ENCODE measurements at places on chromosomes 3 and 15.

DNA sequence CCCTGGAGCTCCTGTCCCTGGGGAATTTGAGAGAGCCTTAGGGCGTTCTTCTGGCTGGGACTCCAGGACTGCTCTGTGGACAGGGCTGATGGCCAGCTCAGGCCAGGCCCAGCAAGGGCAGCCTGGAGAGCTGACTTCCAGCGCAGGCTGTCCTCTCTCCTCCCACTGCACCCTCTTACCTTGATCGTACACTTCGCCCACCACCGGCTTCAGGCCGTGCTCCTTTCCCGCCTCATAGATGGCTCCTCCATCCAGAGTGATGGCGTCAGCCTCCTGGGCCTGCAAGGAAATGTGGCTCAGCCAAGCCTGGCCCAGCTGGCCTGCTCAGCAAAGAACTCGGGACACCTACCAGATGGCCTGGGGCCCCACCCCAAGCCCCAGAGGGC is 3.1 kb downstream of the MELTF start:
- no peak for DNase-seq

GRCh38 chr3:71978150-71978721 is 193.3 kb upstream of the PROK2 start:
- no peak for DNase-seq

DNA sequence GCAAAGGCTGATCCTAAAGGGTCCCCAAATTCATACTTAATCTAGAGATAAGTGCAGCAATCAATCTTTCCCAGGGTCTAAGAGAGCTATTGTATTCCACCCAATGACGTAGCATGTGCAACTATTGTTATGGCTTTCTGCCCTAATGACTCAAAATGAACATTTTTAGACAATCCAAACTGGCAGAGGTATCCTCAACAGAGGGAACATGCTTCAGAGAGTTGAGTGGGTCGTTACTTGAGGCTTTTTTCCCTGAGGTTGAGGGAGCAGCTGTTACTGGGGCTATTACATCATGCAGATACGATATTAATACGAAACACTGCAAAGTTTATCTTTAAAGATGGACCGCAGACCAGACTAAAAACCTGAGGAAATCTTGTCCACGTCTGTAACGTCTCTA is 278.3 kb upstream of the WNT5A start:
- no peak for DNase-seq

- DNase-seq, result no peak
Measured at GRCh38 chr3:98875535-98875934, 26.0 kb downstream of the DCBLD2 start.

DNA sequence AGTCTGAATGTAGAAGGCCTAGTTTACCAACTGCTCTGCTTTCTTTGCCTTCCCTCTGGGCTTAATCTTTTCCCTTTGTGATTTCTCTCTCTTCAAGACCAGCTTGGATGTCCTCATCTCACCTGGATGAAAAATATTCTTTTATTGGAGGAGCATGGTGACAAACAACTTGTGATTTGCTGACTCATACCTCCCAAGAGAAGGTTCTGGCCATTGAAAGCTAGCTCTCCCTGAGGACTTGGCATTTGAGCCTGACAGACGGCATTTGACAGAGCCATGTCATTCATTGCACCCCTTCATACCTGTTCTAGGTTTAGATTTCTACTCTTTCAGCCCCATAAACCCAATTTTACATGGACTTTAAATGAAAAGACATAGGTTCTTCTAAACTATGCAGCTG is 33.3 kb downstream of the ATG7 start:
- no peak for DNase-seq

DNA sequence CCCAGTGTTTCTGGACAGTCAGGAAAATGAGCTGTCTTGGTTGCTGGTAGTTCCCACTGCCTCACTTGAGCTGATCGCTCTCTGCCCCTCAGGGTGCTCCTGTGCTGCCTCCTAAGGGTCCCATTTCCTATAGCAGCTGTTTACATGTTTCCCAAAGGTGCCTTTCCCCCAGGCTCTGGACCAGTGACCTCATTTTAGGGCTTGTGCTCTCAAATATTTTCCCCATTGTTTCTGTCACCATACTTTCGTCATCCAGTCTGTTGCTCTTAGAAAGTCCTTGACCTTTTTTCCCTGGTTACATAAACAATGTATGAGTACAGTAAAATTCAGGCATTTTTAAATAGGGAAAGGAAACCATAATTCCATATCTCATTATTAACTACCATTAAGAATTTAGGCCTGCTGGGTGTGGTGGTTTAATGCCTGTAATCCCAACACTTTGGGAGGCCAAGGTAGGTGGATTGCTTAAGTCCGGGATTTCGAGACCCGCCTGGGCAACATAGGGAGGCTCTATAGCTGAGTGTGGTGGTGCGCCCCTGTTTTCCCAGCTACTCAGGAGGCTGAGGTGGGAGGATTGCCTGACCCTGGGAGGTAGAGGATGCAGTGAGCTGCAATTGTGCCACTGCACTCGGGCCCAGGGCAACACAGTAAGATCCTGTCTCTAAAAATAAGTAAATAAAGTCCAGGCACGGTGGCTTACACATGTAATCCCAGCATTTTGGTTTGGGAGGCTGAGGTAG is 11.7 kb downstream of the RAD54L2 start:
- no peak for DNase-seq

DNA sequence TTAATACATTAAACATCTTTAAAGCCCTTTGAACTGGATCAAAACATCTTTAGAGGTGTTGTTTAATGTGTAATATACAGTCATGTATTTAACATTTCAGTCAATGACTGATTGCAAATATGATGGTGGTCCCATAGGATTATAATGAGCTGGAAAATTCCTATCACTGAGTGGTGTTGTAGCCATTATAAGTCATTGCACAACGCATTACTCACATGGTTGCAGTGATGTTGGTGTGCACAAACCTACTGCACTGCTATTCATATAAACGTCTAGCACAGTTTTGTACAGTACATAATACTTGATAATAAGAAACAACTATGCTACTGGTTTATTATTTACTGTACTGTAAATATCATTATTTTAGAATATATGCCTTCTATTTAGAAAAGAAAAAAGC is 75.6 kb downstream of the DTWD1 start:
- DNase-seq, result no peak

DNA sequence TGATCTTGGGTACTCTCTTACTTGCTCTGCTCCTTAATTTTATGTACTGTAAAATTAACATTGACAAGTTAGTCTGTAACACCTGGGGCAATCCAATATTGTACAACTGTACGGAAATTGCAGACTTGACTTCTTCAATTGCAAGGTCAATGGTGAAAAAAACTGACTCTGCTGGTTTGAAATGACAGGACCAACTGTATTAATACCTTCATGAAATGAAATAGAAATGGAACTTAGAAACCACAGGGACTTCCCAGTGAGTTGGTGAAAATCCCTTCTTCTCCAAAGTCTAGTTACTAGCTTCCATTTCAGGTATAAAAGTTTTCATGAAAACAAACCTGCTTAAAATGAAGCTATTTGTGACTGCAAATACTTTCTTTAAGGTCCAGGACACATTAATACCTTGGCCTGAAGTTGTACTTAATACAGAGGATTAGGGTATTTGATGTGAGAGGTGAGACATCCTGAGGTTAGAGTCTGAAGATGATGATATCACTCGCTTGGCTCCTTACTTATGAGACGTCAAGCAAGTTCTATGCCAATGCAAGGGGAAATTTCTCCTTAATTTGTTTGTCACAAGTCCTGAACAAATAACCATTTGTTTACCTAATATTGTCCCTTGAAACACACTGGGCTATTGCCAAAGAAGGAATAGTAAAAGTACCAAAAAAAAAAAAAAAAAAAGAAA is 226.2 kb upstream of the TP63 start:
- DNase-seq, result no peak

DNA sequence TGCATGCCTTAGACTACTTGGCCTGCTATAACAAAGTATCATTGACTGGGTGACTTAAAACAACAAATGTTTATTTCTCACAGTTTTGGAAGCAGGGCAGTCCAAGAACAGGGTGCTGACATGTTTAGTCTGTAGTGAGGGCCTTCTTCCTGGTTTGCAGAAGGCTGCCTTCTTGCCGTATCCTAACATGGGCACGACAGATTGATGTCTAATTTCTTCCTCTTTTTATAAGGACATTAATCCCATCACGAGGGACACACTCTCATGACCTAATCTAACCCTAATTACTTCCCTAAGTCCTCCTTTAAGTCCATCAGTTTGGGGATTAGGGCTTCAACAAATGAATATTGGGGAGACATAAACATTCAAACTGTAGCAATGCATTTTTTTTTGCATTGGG is 10.9 kb upstream of the GOLGA8B start:
- no peak for DNase-seq

GRCh38 chr3:70250492-70250891 is 61.9 kb downstream of the MDFIC2 start:
- DNase-seq, result no peak

GRCh38 chr3:20421-20820 is 176.1 kb upstream of the CHL1 start:
- DNase-seq, result no peak

GRCh38 chr3:25396686-25397085 is 31.4 kb upstream of the RARB start:
- DNase-seq, result no peak

DNA sequence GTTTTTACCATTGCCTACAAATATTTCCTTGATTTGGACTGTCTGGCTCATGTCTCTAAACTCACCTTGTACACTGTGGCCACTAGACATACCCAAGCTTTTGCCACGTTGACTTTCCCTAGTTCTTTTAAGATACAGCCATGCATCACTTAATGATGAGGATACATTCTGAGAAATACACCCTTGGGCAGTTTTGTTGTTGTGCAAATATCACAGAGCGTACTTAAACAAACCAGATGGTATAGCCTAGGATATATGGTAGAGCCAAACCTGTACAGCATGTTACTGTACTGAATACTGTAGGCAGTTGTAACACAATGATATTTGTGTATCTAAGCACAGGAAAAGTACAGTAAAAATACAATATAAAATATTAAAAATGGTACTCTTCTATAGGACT is 5.5 kb downstream of the ARHGEF26 start:
- DNase-seq, result no peak
